ENCODE measurements at places on chromosomes 13 and 19. TPM values are rescaled to one million over a fixed set of nuclear protein-coding genes. Genes with fewer than 3 reads are reported as not detected.

The ARRDC5 gene
- total RNA-seq: not detected

The SHC2 gene
- 7.0 TPM for total RNA-seq

The LSR gene
- total RNA-seq: 0.98 TPM

The SMIM7 gene
- 80.3 TPM for total RNA-seq

The FUT6 gene
- not detected for total RNA-seq

The ENOX1 gene
- 10.4 TPM for total RNA-seq

The MEDAG gene
- not detected for total RNA-seq

The FAM83E gene
- total RNA-seq: 0.34 TPM

The NRTN gene
- total RNA-seq: 4.8 TPM

The KANK3 gene
- 0.11 TPM for total RNA-seq

The LEUTX gene
- total RNA-seq: not detected

The SPART gene
- total RNA-seq: 143 TPM

The CILP2 gene
- total RNA-seq: not detected

The NCR1 gene
- not detected for total RNA-seq

The GJB6 gene
- not detected for total RNA-seq

The C5AR1 gene
- total RNA-seq: not detected

The TMEM150B gene
- total RNA-seq: not detected

The PGLYRP2 gene
- not detected for total RNA-seq

The IFNL1 gene
- not detected for total RNA-seq

The IFNL4 gene
- not detected for total RNA-seq

The TMEM86B gene
- 0.21 TPM for total RNA-seq

The NLRP9 gene
- total RNA-seq: not detected

The FPR1 gene
- not detected for total RNA-seq

The PRTN3 gene
- not detected for total RNA-seq

The DACH1 gene
- 0.03 TPM for total RNA-seq

The SLC25A41 gene
- not detected for total RNA-seq

The TMEM190 gene
- not detected for total RNA-seq

The SELENOV gene
- total RNA-seq: not detected

The ZNF345 gene
- 2.0 TPM for total RNA-seq

The IGFL3 gene
- total RNA-seq: not detected

The PBX4 gene
- total RNA-seq: 0.96 TPM

The CYP2A6 gene
- total RNA-seq: not detected

The MCEMP1 gene
- total RNA-seq: not detected

The RYR1 gene
- 0.03 TPM for total RNA-seq

The LRP3 gene
- total RNA-seq: 30.2 TPM

The OLFM4 gene
- not detected for total RNA-seq

The ASF1B gene
- total RNA-seq: 16.6 TPM

The CGB1 gene
- total RNA-seq: not detected

The P2RY11 gene
- 3.1 TPM for total RNA-seq

The ZNF493 gene
- total RNA-seq: 5.9 TPM

The PROZ gene
- total RNA-seq: not detected

The STOML3 gene
- total RNA-seq: 0.13 TPM

The PODNL1 gene
- total RNA-seq: not detected

The ONECUT3 gene
- total RNA-seq: not detected

The CGB8 gene
- not detected for total RNA-seq

The ICAM5 gene
- total RNA-seq: 0.66 TPM

The PPFIA3 gene
- 8.8 TPM for total RNA-seq

The SOHLH2 gene
- total RNA-seq: not detected

All from SK-MEL-5 (cell line).